Left forelimb (tissue), 1 donor: ENCODE measurements at places on chromosomes 6 and 20.

GRCh38 chr20:57071283-57071731 is 195.1 kb downstream of the BMP7 start:
- DNase-seq = no peak

DNA sequence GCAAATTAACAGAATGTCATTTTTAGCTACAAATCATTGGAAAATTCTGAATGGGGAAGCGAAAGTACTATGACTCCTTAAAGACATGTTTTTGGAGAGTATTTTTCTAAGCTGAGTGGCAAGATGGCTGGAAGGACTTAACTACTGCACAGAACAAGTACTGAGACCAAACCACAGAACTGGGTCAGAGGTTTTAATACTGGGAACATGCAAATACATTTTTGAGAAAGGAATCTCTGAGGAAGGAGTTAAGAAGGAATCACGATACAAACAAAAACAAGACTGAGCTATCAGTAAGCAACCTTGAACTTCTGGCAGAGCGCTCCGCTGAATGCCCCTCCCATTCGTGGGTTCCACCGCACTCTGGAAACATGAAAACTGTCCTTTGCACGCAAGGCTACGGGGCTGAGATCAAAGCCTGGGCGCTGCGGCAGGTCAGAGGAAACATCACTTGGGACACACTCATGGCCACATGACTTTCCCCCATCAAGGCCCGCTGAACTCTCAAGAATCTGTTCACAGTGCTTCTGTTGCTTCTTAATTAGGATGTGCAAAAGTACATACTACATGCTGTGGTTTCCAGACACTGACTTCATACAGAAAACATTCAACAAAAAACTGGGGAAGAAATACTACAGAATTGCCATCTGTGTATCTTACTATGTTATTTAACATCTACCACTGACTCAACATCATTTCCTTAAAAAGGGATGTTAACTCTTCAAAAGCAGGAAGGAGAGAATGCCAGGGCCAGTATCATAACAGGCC is 27.8 kb downstream of the SLC23A2 start:
- DNase-seq = no peak

GRCh38 chr6:56659721-56660380 is 17.2 kb upstream of the DST start:
- no peak for DNase-seq

DNA sequence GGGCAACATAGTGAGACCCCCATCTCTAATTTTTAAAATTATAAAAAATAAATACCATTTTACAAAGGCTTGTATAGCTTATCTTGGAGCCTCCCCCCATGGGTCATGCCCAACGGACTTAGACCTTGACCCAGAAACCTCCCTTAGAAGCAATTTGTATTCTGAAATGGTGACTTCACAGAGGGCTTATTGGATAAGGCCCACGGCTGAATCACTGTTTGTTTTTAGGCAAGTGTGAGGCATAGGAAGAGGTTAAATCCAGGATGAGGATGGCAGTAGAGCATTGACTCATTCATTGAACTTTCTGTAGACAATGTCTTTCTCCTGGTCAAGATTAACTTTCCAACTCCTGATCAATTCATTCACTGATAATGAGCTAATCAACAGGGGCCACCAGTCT is 6.2 kb upstream of the SNAI1 start:
- no peak for DNase-seq

- DNase-seq = peak; percentile 25
These were observed 61.6 kb downstream of the PSMG4 start for GRCh38 chr6:3320238-3320811.
